CD4-positive, CD25-positive, alpha-beta regulatory T cell (primary cell): ENCODE measurements at places on chromosomes 2 and 18. TPM values are rescaled to one million over a fixed set of nuclear protein-coding genes. Genes with fewer than 3 reads are reported as not detected.

The POTEC gene
- not detected for polyA plus RNA-seq

GRCh38 chr2:10151462-10151861, 28.9 kb downstream of the RRM2 start:
- DNase-seq: no peak

DNA sequence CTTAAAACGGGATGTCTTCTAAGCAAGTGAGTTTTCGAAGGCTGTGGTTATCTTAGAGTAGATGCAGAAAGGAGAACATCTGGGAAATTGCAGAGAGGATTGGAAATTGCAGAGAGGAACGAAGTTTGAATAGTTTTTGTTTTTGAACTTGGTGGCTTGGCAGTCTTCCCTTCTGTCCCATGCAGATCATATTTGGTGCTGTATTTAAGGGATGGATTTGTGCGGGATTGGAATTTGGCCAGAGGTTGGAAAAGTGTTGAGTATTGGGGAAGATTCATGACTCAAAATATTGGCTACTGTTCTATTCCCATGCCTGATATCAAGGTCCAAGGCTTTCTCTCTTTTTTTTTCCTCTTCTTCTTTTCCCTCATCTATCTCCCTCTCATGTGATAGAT, 18.2 kb downstream of the PTPRM start:
- no peak for DNase-seq

GRCh38 chr2:63590626-63591408, 2.1 kb downstream of the MDH1 start:
- no peak for DNase-seq

DNA sequence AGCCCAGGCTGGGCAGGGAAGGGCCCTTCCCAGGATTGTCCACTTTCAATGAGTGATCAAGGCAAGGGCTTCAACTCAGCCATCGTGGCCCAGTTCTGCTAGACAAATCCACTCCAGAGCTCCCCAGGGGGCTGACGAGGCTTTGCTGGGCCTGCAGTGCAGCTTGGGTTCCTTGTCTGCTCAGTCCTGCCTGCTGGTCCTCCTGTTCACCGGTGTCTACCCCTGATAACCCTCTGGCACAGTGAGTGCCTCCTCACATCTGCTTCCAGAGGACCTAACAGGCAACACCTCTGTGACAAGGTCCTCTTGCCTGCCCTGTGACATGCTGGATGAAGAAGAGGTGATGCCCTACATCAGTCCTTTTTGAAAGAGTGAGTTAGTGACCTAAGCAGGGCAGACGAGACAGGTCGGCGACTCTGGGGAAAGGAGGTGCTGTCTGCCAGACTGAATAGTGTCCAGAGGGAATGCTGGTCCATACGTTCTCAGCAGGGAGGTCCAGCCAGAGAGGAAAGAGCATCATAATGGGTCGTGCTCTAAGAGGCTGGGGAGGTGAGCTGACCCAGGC, 20.9 kb upstream of the KCNF1 start:
- no peak for DNase-seq

DNA sequence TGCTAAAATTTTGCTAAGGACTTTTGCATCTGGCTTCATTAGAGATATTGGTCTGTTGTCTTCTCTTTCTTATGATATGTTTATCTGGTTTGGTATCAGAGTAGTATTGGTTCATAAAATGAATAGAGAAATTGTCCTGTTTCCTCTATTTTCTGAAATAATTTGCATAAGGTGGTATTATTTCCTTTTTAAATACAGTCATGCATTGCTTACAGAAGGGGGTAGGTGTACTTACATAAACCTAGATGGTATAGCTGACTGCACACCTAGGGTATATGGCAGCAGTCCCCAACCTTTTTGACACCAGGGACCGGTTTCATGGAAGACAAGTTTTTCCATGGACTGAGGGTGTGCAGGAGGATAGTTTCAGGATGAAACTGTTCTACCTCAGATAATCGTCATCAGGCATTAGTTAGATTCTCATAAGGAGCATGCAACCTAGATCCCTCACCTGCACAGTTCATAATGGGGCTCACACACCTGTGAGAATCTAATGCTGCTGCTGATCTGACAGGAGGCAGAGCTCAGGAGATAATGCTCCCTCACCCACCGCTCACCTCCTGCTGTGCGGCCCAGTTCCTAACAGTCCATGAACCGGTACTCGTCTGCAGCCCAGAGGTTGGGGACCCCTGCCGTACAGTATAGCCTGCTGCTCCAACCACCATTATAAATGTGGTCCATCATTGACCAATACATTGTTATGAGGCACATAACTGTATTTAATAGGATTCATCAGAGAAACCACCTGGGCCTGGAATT, 189.2 kb downstream of the FAM210A start:
- DNase-seq: no peak

DNA sequence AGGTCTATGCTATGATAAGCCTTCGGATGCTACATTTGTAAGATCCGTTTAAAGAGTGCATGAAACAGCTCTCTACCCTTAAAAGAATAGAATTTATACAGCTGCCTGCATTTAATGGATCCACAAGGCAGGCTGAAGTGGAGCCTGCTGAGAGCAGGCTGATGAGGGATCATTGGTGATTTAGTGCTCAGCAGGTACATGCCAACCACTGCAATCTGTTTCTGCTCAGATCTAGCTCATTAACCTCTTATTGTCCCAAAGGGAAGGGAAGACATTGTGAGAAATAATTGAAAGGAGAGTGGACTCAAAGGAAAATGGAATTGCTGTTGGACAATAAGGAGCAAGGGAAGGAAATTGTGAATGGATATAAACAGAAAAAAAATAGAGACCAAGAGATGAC, 822.6 kb downstream of the TRIB2 start:
- DNase-seq: no peak

DNA sequence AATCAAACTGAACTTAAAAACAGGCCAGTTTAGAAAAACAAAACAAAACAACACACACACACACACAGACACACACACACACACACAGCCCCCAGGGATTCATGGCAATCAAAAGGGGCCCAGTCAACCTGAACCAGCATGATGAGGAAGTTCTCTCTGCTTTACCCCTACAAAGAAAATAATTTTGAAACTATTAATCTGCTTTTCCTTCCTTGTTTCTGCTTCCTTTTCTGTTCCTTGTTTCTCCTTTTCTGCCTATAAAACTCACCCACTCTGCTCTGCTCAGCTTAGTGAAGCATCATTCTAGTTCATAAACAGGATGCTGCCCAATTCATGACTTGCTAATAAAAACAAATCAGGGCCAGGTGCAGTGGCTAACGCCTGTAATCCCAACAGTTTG, 203.1 kb downstream of the RAB3GAP1 start:
- no peak for DNase-seq
